ENCODE measurements at places on chromosomes 7 and 10.

- DNase-seq, result no peak
These were observed 186.3 kb upstream of the ADARB2 start for GRCh38 chr10:1923586-1923985.

- DNase-seq, result no peak
These were observed 180.8 kb downstream of the PTPRN2 start for GRCh38 chr7:158406801-158407200.

DNA sequence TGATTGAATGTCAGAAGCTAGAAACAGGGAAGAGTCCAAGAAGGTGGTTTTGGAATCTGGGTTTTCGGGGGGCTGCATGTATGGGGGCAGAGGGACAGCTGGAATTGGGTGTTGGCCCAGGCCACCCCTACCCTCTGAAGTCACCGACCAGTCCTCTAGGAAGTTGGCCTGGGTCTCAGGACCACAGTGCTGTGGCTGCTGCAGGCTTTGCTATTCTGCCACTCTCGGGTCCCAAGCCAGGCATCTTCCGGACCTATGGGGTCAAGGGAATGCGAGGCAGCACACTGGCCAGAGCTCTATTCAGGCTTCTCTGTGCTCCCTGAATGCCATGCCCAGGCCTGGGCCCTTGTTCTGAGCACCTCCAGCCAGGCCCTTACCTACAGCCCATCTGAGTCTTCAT is 13.2 kb downstream of the FGF8 start:
- no peak for DNase-seq

DNA sequence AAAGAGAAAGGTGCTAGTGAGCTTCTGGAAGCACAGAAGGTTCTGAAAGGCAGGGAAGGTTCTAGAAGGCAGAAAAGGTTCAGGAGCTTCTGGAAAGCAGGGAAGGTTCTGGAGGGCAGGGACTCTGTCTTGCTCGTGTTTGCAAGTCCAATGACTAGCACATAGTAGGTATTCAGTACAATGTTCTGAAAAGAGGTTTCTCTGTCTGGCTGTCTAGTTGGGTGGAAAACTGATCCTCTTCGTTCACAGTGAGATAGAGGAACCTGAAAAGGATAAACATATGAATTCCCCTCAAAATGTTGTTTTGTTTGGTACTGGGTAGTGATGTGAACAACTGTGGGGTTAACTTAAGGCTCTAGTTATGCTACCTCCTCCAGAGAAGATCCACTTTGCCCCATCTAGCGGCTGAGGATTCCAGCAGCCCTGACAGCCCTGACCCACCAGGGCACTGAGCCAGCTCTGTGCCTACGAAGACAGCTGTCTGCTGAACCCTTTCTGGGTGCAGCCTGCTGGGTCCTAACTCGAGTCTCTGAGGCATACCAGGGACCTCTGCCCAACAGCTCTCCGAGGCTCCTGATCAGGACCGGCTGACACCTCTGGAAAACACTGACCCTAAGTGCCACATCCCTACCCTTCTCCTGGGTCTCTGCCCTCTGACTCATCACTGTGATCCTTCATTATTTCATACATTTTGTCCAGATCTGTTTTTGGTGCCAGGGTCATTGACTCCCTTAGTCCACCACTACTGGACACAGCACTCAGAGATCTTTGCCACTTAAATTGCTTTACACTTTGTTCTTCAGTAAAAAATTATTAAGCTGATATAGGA is 15.4 kb downstream of the PTPRN2 start:
- DNase-seq, result peak; percentile 63

DNA sequence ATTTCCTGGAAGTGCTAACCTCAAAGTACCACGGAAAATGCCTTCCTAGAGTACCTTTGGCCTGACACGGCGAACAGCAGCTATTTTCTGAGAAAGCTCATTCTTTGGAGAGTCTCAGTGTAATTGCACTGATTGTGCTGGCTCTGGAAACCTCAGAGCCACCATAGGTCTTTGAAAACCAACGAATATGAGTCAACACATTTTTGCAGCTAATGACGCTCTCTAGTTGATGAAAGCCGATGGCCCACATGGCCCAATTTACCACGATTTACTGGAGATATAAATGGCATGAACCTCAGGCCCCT is 187.1 kb downstream of the ADARB2 start:
- DNase-seq, result peak; percentile 37

- DNase-seq, result peak; percentile 85
These were observed 18.1 kb downstream of the KCNH2 start for GRCh38 chr7:150959739-150960734.

DNA sequence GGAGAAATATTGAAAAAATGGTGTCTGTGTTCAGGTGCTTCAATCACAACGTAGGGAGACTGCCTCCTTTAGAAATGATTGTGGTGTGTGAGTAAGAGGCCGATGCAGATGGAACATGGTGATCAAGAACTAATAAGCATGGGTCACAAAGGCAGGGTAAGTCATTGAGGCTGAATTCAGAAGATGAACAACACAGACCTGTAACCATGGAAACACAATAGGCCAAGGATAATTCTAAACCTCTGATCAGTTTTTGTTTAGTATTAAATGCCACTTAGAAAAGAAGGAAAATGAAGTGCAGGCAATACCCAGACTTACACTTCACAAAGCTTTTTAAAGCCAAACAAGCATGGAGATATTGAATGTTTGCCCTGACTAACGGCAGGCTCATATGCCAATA is 32.8 kb upstream of the TAS2R16 start:
- DNase-seq, result no peak

- no peak for DNase-seq
These were observed 66.4 kb downstream of the CDC123 start for GRCh38 chr10:12262278-12262981.

DNA sequence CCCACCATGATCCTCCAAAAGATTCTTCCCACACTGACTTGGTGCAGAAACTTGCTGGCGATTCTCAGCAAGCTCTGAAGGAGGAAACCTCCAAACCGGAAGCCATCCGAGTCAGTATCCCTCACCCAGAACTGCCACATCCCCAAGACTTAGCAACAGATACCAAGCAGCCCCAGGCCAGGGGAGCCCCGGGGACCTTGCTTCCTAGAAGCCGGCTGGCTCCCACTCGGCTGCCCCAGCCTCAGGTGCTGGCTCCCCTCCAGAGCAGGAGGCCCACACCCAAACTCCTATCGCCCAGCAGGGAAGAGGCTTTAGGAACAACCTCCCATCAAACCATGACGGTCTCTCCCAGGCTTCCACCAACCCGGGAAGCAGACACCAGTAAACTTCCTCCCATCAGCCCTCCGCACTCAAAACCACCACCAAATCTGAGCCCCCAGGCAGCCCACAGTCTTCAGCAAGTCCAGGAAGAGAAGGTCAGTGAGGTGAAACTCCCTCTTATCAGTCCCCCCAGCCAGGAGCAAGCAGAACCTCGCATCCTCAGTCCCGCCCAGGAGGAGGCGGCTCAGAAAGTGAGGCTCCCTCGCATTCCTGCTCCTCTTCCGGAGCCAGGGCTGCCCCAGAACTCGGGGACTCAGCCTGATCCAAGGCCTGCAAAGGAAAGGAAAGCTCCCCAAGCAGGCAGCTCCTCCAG is 82.3 kb downstream of the LRGUK start:
- no peak for DNase-seq

GRCh38 chr7:94311515-94311914 is 83.2 kb upstream of the COL1A2 start:
- no peak for DNase-seq

GRCh38 chr7:95240921-95241320 is 83.4 kb downstream of the PON1 start:
- no peak for DNase-seq

DNA sequence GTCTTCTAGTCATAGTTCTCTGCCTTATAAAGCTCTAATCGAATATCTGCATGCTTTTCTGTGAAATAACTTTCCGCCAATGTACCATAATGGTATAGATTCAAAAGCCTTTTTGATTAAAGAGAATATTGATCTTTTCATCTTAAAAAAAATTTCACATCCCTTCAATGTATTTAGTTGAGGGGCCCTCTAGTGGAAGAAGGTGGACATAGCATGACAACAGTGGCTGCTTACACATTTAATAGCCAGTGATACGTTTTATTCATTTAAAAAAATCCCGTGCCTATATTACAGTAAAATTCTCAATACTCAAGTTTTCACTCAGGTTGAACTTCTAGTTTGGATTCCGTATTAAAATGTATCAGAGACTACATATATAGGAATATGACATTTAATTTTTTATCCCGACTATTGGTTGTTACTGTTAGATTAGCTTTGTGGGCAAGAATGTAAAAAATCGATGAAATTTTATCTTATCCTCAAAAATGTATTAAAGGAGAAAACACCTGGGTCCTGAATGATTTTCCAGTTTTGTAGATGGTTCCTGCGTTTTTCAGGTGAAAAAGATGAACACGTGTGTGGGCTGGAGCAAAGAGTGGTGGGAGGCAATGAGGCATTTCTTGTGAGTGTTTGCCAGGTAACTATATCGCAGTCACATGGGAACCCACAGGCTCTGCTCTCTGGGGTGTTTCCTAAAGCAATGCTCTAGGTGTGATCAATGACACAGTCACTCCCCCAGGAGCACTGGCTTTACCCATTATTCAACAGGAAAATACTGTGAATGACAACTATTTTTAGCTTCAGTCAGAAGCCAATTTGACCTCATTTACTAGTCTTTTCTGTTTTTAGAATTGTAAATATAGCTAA is 24.1 kb upstream of the PNLIP start:
- no peak for DNase-seq

GRCh38 chr10:33012306-33012705 is 54.3 kb upstream of the ITGB1 start:
- no peak for DNase-seq

DNA sequence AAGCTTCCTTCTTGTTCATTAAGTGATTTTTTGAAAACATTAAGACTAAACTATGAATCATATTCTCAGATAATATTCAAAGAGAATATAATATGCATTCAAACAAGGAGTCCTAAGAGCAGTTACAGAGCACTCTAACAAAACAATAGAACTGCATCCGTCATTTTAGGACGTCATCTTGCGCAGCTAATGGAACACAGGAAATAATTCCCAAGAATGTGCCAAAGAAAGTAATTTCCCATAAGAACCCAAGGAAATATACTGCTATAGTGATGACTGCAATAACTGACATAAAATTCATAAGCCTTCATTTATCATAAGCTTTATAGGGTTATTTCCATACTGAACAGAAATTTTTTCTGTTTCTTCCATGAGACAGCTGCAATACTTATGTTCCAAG is 28.3 kb upstream of the CASD1 start:
- no peak for DNase-seq

GRCh38 chr10:61047081-61047480 is 103.1 kb upstream of the RHOBTB1 start:
- DNase-seq, result no peak

GRCh38 chr7:117827862-117828261 is 45.4 kb downstream of the CTTNBP2 start:
- no peak for DNase-seq

DNA sequence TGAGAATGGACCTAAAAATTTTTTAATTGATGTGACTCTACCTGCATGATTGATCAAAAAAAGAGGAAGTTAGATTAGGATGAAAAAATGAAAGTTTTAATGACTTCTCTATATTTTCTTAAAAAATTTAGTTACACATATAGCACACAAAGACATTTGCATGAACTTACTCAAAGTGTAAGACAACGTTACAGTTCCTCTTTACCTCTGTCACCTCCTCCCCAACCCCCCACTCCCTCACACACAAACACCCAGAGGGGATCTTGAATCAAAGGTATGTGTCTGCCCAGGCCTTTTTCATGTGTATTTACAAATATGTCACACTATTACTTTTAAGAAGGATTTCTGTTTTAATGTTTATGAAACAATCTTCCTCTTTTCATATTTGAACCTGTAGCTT is 20.6 kb upstream of the CDCA7L start:
- DNase-seq, result no peak

GRCh38 chr7:18191341-18191740 is 163.7 kb upstream of the PRPS1L1 start:
- no peak for DNase-seq

GRCh38 chr10:34864149-34865067 is 49.3 kb upstream of the PARD3 start:
- DNase-seq, result peak; percentile 69

DNA sequence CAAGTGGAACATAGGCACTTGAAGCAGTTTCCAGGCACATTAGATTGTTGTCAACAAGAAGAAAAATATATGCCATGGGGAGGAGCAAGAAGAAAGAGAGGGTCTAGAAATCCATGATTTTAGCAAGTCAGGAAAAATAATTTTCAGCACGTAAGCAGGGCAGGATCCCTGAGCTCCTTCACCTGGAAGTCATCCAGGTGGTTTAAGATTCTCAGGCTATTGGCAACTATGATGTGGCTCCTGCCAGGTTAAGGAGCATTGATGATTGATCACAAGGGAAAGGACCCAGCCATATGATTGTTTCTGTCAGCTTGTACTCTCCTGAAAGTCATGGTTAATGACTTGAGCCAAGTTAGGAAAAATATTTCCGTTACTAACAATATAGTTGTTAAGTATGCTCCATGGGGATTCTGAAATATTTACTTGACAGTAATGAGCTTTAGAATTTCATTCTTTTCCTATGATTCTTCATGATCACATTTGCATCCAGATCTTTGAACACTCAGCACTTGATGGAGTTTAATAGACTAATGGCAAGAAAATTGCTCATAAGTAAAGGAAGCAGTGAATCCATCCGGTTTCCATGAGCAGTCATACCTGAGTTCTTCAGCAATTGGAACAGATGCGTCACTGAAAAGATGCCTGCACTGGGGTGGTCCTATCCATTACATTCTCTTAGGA is 209.1 kb downstream of the BICC1 start:
- no peak for DNase-seq

- no peak for DNase-seq
These were observed 265.1 kb upstream of the KLF6 start for GRCh38 chr10:4050061-4050460.

GRCh38 chr7:69749372-69749979 is 151.2 kb downstream of the AUTS2 start:
- peak; percentile 40 for DNase-seq

- DNase-seq, result no peak
These were observed 186.0 kb upstream of the TCF7L2 start for GRCh38 chr10:112763916-112764520.

- DNase-seq, result no peak
These were observed 36.6 kb downstream of the ADRA2A start for GRCh38 chr10:111113238-111113960.

GRCh38 chr10:2927958-2928840 is 139.1 kb upstream of the PFKP start:
- peak; percentile 53 for DNase-seq

GRCh38 chr10:126063353-126063791 is 167.0 kb downstream of the FANK1 start:
- no peak for DNase-seq

- no peak for DNase-seq
These were observed 35.8 kb downstream of the PDGFA start for GRCh38 chr7:483656-484355.

GRCh38 chr7:73433924-73434700 is 534 bp downstream of the FZD9 start:
- DNase-seq, result no peak
